ENCODE measurements at places on chromosomes 1 and 21.
A peak's percentile ranks its signal among the peaks of the same experiment; 100 is the strongest.

GRCh38 chr1:206770531-206771337 is at the start of gene IL19:
IL19 (plus strand) TSS chr1:206770773; CDS start chr1:206836663, 65,890 bp downstream.
- DNase-seq, result peak; percentile 90

DNA sequence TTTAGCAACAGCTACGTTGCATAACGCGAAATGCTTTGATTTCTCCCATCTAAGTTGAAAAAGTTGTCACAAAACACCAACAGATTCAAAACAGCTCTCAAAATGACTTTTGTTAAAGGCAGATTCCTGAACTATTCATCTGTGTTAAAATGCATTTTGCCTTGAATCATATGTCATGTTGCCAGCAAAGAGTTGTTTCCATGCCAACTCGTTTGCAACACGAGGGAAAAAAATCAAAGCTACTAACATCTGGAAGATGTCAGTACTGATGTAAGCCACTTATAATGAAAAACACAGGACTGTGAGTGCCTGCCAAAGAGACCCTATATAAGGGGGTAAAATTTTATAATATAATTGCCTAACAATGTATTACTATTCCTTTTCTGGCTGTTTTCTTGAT is 182.7 kb upstream of the PTBP2 start:
- no peak for DNase-seq

DNA sequence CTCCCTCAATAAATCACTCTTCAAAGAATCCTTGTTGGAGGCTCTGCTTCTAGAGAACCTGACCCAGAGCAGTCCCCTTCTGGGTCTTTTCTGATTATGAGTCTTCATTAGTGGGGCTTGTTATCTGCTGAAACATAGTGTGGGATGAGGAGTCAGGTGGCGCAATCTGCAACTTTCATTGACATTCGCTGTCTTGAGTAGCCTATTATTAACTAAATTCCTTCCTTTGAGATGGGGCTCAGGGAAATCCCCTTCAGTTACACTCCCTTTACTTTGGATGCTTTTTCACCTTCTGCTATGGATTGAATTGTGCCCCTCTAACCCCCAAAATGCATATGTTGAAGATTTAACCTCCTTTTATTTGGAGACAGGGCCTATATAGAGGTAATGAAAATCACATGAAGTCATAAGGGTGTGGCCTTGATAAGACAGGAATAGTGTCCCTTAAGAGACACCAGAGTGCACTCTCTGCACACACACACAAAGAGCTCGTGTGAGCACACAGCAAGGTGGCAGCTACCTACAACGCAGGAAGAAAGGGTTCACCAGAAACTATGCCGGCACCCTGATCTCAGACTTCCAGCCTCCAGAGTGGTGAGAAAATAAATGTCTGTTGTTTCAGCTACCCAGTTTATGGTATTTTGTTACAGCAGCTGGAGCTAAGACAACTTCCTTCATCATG is 19.5 kb downstream of the DIO1 start:
- no peak for DNase-seq

GRCh38 chr1:110734133-110734680 is 59.5 kb upstream of the KCNA3 start:
- DNase-seq, result no peak

DNA sequence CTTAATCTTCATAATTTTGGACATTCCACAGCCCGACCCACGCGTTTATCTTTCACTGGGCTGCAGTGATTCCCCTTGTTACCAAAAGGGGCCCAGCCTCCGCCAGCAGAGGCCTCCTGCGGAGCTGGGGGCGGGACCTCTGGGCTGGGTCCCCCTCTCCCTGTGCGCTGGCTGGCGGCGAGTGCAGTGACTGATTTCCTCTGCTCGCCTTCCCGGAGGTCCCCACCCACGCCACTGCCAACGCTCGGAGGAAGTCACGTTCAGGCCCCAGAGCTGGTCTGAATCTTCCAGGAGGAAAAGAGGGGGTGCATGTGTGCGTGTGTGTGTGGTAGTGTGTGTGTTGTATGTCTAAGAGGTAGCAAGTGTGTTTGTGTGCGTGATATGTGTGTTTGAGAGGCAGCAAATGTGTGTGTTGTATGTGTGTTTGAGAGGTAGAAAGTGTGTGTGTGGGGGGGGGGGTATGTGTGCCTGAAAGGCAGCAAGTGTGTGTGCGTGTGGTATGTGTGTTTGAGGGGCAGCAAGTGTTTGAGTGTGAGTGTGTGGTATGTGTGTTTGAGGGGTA is 35.0 kb upstream of the JAK1 start:
- peak; percentile 30 for DNase-seq

DNA sequence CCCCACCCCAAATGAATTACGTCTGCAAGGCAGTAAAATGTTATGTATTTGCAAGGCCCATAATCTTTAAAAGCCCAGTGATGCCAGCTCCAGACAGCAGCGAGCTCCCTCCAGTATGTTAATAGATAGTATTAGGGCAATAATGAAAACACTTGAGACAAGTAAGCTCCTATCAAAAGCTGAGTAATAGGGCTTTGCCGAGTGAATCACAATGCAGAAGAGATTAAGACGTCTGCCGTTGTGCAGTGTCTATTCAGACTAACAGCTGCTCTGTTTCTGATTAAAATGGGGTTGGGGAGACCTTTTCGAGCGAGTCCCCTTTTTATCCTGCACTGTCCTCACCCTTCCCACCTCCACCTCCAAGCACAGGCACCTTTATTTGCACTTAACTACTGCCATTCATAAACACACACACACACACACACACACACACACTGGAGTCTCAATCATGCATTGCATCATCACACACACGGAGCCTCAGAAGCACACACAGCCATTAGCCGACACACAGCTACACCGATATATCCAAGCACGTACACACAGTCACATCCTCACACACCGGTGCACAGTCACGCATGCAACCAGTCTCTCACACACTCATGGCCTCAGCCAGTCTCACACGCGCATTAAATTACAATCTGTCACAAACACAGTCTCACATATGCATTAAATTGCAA is 46.0 kb upstream of the FOXO6 start:
- DNase-seq, result no peak

DNA sequence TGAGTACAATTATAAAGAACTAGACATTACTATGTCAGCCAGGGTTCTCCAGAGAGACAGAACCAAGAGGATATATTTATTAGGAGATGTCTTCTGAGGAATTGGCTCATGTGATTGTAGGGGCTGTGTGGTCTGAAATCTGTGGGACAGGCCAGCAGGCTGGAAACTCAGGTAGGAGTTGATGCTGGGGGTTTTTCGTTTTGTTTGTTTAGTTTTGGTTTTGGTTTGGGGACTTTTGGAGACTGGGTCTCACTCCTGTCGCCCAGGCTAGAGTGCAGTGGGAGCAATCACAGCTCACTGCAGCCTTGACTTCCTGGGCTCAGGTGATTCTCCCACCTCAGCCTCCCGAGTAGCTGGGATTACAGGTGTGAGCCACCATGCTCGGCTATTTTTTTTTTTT is 132.9 kb upstream of the ERRFI1 start:
- peak; percentile 43 for DNase-seq

GRCh38 chr1:51445351-51446090 is 73.5 kb downstream of the EPS15 start:
- no peak for DNase-seq

GRCh38 chr1:61641578-61642336 is 83.2 kb downstream of the TM2D1 start:
- peak; percentile 61 for DNase-seq

GRCh38 chr1:21160263-21160796 is 16.4 kb downstream of the EIF4G3 start:
- DNase-seq, result no peak

DNA sequence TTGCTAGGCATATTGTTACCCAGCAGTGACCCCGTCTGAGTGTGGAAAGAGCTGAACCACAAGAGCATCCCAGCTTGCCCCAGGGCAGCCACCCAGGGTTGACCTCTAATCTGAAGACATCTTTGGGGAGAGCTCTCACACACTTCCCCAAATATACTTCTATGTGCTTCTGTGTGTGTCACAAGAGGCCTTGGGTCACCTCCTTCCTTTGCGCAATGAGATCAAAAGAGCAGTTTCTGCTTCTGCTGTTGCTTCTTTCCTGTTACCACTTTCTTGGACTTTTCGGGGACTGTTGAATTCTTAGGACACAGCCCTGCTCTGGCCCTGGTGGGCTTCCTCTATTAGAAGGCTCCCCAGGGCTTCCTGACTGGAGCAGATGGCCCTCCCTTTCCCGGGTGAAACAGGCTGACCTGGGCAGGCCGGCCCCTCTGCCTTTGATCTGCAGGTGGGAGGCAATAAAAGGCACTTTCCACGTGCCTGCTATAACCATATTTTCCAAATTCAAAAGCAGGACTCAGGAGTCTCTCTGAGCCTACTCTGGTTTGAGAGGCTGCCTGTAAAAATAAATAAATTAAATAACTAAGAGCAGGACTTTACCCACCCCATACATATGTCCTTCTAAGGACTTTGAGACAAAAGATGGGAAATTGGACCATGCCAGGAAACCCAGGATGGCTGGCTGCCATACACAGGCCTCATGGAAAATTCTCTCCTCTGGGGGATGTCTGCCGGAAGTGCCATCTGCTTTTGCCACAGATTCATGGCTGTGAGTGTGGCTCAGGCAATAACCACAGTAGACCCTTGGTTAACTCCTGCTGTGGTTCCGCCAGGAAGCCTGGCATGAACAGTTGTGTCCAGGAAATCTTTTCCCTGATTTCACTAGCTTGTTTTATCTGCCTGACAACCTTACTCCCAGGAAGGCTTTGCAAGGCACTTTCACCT is 28.3 kb upstream of the RCSD1 start:
- DNase-seq, result no peak

DNA sequence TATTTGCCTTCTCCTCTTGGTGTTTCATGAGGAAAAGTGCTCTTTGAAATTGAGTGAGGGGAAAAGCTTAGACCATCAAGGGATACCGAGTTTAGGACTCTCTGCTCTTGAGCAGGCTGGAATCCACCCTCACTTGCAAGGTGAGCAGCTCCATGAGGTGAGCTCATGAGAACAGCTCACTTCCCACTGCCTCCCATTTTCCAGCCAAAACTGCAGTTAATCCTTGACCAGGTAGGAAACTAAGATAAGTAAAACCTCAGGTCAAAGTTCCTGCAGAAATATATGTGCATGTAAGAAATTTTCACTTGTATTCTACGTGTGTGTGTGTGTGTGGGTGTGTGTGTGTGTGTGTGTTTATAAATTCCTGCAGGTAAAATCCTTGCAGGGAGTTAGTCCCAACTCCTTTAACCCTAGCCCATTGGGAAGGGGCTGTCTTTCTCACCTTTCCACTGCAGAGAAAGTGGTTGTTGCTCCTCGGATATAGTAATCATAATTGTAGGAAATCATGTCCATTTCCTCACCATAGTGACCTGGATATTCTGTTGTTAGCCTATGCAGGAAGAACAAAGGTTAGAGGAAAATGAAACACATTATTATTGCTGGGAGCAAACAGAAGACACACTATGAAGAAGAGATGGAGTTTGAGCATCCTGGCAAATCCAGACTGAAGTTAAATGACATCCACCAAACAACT is 28.3 kb downstream of the DPT start:
- no peak for DNase-seq

DNA sequence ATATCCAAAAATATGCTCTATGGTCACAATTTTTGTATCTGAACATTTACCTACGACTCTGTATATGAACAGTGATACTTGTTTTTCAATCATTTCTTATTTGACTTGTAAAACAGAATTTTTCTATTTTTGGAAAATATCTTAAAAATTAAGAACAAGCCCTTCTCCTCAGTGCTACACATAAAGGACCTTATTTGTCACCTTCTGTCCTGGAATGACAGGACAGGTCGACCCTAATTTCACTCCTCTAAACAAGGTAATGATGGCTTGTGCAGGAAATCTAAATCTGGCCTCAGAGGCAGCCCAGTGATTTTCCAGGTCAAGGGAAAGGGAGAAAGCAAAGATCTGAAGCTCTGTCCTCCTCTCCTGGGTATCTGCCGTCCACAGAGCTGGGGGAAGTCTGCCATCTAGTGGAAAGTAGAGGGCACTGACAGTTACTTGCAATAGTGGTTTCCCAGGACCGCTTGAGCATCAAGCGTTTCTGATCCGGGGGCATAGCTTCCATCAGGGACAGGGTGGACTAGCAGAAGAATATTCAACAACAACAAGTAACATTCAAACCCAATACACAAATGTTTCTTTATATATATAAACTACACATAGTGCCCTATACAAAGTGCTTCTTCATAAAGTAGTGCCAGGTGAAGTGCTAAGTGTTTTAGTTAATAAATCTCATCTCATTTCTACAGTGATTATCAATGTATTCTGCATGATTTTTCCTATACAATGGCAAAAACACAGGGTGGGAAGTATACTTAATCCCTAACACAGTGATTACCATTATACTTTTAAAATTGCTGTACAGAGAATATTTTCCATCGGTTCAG is 74.6 kb downstream of the SLC25A24 start:
- peak; percentile 82 for DNase-seq

DNA sequence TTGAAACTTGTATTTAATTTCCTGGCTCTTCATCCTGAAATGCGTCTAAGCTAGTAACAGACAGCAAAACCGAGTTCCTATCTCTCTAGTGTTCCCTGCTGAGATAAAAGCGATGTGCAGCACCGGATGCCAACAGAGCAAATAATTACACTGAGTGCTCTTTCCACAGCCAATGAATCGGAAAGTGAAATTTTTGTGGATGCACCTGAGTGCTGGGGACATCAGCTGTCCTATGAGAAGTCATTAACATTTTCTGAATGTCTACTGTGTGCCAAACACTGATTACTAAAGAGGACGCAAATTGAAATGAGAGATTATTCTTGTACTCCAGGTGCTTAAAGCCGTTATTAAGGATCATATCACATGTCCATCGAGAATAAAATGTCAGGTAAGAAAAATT is 278.0 kb downstream of the RGS7 start:
- DNase-seq, result no peak

DNA sequence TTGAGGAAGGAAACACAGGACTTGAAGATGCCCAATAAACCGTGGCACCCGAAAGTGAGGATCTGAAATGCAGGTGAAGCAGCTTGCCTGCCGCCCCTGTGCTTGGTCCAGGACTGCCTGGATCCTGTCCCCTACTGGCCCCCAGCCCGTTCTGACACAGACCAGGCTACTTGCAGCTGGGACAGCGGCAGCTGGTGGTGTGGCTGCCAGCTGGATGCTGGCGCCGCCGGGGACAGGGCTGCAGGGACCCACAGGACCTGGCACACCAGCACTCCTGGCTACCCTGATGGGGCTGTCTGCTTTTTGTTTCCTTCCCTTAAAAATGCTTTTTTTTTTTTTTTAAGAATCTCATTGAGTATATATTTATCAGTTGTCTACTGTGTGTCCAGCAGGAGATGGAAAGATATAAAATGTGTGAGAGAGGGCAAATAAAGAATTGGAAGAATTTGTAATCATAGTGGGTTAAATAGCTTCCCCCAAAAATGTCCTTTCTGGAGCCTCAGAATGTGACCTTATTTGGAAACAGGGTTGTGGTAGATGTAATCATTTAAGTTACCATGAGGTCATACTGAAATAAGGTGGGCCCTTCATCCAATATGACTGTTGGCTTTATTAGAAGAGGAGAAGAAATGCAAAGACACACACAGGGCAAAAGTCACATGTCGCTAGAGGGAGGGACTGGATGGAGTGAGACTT is 165.6 kb downstream of the DSCAM start:
- no peak for DNase-seq

- DNase-seq, result no peak
These were observed 45.5 kb downstream of the ATP5PF start for GRCh38 chr21:25689226-25689625.

All from GM12865 (cell line).